ENCODE measurements at places on chromosomes 12 and 14.

DNA sequence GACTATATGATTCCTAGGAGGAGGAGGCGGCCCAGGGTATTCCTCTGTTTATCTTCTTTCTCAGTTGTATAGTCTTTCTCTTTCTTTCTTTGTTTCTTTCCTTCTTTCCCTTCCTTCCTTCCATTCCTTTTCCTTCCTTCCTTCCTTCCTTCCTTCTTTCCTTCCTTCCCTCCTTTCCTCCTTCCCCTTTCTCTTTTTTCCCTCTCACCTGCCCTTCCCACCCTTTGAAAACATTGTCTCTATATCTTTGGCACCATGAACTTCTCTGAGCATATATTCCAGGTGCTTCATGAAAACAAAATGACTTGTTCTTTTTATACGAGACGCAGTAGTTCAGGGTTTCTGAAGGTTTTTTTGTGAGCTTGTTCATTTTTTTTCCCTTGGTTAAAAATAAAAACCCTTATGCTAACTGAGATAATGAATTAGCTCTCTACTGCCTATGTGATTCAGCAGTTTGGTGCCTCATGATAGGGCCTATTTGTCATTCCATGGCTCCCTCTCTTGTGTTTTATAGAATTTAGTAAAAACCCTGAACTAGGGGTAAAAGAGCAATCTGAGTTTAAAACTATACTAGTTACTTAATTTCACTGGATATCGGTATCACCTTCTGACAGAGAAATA lies 3.2 kb upstream of the TESPA1 start:
- no peak for DNase-seq

- DNase-seq, result no peak
These were observed 10.0 kb downstream of the SFSWAP start for GRCh38 chr12:131720921-131721320.

- no peak for DNase-seq
These were observed 47.7 kb downstream of the SERPINA3 start for GRCh38 chr14:94659901-94660300.

- no peak for DNase-seq
These were observed 49.6 kb downstream of the TC2N start for GRCh38 chr14:91817566-91818325.

DNA sequence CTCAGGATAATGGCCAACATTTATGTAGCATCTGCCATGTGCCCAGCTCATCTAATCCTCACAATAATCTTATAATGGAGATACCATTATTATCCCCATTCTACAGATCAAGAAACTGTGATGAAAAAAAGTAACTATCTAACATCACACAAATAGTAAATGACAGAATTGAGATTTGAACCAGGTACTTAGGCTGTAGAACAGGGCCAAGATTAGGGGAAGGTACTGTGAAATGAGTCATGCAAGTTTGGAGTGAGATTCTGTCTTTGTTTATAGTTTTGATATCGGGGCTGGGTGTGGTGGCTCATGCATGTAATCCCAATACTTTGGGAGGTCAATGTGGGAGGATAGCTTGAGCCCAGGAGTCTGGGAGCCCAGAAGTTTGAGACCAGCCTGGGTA lies 1.3 kb upstream of the GNPTAB start:
- no peak for DNase-seq

DNA sequence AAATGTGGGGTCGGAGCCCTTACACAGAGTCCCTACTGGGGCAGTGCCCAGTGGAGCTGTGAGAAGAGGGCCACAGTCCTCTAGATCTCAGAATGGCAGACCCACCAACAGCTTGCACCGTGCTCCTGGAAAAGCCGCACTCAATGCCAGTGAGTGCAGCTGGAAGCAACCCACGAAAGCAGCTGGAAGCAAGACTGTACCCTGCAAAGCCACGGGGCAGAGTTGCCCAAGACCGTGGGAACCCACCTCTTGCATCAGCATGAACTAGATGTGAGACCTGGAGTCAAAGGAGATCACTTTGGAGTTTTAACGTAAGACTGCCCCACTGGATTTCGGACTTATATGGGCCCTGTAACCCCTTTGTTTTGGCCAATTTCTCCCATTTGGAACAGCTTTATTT lies 12.3 kb downstream of the GTF2A1 start:
- DNase-seq, result no peak

DNA sequence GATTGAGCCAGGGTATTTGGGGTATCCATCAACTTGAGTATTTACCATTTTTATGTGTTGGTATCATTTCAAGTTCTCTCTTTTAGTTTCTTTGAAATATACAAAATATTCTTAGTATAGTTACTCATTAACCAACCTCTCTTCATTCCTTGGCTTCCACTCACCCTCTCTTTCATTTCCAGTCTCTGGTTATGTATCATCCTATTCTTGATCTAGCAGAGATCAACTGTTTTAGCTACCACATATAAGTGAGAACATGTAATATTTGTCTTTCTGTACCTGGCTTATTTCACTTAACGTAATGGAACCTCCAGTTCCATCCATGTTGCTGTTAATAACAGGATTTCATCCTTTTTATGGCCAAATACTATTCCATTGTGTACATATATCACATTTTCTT lies 86.9 kb downstream of the DACT1 start:
- no peak for DNase-seq

DNA sequence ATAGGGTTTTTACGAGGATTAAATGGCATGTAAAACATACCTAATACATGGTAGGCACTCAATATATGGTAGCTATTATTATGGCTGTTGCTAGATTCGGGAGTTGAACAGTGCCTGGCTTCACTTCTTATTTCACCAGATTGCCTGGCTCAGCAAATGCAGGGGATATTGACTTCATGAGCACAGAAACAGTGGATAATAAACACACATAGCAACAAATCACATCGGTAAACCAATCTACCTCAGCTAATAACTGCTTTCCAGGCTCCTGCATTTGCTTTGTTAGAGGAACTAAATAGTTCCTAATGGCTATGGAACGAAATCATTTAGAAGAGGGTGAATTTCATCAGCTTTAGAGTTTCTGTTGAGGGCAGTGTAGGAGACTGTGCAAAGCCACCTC lies 105.2 kb upstream of the TMCC3 start:
- no peak for DNase-seq

DNA sequence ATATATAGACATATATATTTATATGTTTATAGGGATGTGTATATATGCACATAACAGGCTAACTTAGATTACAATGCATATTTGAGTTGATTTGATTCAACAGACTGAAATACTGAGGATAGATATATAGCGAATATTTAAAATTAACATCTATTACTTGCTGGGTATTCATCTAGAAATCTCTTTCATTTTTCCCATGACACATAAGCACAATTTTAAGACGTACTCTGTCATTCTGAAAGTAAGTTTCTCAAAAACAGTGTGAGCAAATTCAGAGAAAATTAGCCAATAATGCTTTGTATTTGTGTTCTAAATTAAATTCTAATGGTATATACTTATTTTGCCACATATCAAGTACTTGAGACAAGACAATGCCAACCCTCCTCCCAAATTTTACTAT lies 907.5 kb upstream of the MDGA2 start:
- no peak for DNase-seq

- DNase-seq, result no peak
These were observed 23.6 kb downstream of the BDKRB1 start for GRCh38 chr14:96279564-96279963.

GRCh38 chr12:115598871-115599811 lies 678.4 kb downstream of the MED13L start:
- no peak for DNase-seq

GRCh38 chr14:103099081-103099732 lies 4.7 kb downstream of the EXOC3L4 start:
- no peak for DNase-seq

- DNase-seq, result no peak
These were observed 252.4 kb downstream of the ITPR2 start for GRCh38 chr12:26580619-26581018.

DNA sequence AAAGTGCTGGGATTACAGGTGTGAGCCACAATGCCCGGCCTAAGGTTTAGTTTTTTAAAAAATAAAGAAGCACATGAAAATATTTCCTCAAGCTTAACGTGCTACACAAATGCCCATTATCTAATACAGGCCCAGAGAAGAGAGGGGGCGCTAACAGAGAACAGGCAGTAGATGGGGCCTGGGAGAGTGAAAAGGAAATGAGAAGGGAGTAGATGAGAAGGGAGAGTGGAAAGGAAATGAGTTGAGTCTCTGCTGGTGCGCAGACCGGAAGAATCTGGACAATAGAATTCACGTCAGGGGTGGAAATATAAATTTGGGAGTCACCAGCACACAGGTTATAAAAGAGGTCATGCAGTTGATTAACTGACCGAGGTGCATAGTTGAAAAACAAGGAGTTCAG lies 10.7 kb downstream of the PXN start:
- no peak for DNase-seq

DNA sequence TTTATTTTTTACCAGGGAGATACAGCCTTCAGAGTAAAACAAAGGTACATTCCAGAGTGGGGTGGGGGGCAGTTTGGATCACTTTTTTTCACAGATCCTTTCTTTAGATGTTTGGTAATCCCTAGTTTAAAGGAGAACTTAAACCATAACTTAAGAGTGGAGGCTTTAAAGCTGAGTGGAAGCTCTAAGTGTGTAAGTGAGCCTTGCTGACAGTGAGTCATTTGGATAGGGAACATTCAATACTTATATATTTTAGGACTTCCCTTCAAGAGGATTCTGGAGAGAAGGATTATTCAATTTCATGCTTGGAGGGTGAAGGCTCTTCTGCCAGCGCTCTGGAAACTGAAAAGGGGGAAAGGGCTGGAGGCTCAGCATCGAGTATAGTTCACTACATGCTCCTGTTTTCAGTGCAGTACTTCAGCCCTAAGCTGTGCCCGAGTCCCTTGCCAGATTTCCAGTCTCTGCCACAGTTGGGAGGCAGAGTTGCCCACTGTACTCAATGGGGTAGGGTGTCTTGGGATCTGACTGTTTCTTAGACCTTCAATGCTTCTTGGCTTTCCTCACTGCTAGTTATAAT lies 8.4 kb downstream of the PRKAG1 start:
- DNase-seq, result no peak

GRCh38 chr14:24630087-24630871 lies 3.7 kb downstream of the GZMB start:
- DNase-seq, result no peak

DNA sequence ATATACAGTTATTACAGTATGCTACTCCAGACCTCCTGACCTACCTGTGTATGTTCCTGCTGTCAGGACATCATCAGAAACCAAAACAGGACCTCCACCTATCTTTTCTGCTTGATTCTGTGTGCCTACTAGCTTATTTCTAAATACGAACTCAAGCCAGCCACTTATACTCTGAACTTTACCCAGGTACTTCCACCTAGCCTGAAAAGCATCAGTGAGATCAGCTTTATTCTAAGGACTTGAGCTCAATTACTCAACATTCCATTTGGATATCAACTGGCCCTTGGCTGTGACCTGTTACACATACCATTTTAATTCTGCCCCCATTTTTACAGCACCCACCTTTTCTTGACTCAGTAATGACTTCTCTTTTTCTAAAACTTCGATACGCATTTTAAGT lies 29.2 kb downstream of the TRIP11 start:
- DNase-seq, result no peak

- no peak for DNase-seq
These were observed 17.1 kb upstream of the SLC6A12 start for GRCh38 chr12:230925-231671.

- DNase-seq, result peak; percentile 84
These were observed at the start of gene CCDC38 for GRCh38 chr12:95942524-95943329. TSS of gene CCDC38 (minus strand) at chr12:95942614. CDS start at chr12:95936509, 6,105 bp downstream.

Measured in stimulated activated CD4-positive, alpha-beta T cell treated with anti-CD3 and anti-CD28 coated beads, Interleukin-4, amount 100 ng/mL, for 48 hours (primary cell).